Activated gamma-delta T cell (primary cell): ENCODE measurements at places on chromosomes 3 and 15.
A peak's percentile ranks its signal among the peaks of the same experiment; 100 is the strongest.

DNA sequence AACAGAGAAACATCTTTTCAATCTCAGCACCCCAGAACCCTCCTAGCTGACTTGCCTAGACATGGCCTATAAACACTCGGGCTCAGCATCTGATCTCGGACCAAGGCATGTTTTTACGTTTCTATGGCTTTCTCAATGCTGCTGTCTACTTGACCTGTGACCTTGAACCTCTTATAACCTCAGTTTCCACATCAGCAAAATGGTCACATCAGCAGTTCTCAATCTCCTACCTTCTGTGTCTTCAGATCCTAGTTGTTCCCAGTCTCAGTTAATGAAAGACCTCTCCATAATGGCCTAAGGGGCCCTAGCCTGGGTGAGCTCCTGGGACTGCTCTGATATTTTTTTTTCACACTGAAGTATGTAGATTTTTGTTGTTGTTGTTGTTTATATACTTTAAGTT lies 39.6 kb downstream of the SSUH2 start:
- no peak for DNase-seq

DNA sequence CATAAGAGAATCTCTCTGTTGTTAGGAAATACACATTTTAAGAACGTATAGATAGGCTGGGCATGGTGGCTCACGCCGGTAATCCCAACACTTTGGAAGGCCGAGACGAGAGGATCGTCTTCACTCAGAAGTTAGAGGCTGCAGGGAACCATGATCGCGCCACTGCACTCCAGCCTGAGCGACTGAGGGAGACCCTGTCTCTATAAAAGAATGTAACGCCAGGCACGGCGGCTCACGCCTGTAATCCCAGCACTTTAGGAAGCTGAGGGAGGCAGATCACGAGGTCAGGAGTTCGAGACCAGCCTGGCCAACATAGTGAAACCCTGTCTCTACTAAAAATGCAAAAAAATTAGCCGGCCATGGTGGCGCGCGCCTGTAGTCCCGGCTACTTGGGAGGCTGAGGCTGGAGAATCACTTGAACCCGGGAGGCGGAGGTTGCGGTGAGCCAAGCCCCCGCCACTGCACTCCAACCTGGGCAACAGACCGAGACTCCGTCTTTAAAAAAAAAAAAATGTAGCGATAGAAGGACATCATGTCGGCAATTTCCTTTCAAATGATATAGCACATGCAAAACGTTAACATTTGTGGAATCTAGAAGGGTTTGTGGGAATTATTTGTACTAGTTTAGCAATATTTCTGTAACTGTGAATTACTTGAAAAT lies 730 bp upstream of the RPL14 start:
- no peak for DNase-seq

DNA sequence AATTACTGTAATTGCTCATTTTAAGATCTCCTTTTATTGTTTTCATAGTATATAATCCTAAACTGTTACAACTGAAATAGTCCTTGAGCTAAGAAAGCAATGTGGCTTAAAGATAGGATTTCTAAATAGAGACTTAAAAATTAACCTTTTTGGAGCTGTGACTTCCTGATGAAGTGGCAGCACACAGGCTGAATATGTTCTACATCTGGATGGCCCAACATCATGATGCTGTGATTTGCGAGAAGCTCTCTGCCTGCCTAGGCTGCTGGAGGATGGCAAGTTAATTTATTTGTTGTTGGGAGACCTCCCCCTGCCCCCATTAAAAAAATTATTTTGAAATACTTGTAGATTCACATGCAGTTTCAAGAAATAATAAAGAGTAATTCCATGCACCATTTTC lies 134.5 kb downstream of the IGF1R start:
- DNase-seq, result no peak

DNA sequence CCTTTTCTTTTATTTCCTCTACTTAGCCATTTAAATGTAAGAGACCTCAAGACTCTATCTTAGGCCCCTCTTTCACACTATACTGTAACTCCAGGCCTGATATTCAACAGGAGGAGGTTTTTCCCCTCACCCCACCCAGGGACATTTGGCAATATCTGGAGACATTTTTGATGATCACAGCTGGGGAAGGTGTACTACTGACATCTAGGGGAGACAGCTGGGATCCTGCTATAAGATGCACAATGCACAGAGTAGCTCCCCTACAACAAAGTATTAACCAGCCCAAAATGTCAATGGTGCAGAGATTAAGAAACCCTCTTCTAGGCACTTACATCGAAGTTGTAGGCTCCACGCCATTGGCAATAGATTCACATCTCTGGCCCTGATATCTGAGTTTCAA lies 517.5 kb upstream of the UBE2E2 start:
- DNase-seq, result no peak

GRCh38 chr3:115828401-115828800 lies 205.1 kb downstream of the GAP43 start:
- DNase-seq, result no peak

DNA sequence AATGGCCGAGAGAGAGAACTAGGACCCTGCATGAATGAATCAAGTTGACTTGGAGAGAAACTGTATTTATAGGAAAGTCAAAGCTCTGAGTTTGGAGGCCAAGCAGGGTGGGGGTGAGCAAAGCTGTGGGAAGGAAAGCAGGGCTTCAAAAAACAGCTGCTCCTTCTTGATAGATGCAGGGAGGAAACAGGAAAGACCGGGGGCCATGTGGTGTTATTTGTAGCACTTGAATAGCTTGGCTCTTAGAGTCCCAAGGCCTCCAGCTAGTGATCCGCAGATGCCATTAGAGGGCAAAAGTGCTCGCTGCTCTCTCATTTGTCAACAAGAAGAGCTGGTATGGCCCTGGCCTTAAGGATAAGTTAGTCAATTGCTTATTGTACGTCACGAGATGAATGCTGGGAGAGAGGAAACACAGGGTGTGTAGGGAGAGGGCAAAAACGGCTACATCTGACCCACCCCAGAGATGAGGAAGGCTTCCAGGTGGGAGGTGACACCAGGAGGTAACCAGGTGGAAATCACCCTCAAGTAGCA lies at the start of gene ALG1L2:
TSS of gene ALG1L2 (plus strand) at position 481 of the 531 bp plus-strand sequence. CDS start 186 bp downstream, outside the sequence.
- DNase-seq, result no peak

DNA sequence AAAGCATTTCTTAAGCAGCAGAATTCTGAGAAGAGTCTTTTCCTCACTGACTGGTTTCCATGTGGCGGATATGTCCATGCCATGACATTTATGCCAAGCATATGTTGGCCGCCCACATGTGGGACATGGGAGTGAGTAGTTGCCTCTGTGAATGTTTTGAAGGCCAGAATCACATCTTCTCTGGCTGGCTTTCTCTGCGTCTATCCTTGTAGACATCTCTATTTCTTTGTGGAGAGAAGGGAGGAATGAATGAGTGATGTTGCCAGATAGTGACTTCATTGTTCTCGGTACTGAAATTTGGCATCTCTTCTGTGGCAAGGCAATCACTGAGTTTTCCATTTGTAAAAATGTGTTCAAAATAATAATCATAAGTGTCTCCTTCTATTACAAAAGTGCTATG lies 316.0 kb downstream of the CLSTN2 start:
- no peak for DNase-seq

DNA sequence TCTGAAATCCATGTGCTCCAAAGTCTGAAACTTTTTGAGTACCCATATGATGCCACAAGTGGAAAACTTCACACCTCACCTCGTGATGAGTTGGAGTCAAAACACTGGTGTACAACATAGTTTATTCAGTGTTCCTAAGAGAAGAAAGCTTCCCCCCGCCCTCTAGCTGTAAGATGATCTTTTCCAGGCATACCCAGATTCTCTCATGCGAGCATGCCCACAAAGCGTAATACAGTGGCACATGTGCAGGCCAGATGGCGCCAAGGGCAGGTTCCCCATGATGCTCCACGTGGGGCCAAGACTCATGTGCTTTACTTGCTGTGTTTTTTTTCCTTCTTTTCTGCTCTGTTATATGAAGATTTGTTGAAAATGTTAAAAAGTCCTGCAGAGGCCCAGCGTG lies 104.9 kb upstream of the LRRFIP2 start:
- DNase-seq, result no peak

DNA sequence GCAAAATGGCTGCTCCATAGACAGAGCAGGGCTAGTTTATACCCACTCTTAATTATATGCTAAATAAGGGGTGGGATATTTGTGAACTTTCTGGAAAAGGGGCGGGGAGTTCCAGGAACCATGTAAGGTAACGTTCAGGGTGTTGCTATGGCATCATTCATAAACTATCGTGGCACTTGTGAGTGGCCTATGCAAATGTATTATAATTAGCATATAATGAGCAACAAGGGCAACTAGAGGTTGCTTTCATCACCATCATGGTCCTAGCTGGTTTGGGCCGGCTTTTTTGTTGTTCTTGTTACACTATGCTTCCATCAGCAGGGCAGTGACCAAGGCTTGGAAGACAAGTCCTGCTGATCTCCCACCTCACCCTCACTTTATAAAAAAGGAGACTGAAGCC lies 43.2 kb upstream of the FGD5 start:
- no peak for DNase-seq

GRCh38 chr3:58604031-58604430 lies 26.8 kb upstream of the FAM107A start:
- DNase-seq, result no peak

DNA sequence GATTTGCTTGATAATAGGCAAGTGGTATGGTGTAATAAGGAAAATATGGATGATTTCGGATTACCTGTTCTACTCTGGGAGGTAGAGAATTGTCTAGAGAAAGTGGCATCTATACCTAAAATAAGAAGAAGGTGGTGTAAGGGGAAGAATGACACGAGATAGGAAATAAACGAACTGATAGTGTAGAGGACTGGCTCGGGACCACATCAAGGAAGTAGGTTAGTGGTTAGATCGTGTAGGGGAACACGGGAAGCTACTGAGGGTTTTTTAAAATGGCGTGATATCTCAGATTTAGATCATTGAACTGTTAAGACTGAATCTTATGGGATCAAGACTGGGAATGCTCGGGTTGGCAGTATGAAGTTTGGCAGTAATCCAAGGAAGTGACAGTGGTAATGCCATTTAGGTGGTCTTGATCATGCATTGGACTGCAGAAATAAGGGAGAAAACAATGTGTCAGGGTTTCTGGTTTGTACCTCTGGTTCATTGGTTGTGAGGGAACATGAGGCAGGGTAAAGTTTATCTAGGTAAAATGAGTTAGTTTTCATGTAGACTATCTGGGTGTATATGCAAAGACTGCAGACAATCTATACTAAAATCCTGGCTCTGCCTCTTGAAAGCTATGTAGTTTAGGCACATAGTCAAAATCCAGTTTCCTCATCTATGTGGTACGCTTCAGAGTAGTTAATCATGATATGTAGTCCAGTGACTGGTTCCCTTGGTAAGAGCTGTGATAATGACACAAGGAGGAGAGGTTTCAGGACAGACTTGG lies 7.4 kb downstream of the RPL14 start:
- DNase-seq, result no peak

DNA sequence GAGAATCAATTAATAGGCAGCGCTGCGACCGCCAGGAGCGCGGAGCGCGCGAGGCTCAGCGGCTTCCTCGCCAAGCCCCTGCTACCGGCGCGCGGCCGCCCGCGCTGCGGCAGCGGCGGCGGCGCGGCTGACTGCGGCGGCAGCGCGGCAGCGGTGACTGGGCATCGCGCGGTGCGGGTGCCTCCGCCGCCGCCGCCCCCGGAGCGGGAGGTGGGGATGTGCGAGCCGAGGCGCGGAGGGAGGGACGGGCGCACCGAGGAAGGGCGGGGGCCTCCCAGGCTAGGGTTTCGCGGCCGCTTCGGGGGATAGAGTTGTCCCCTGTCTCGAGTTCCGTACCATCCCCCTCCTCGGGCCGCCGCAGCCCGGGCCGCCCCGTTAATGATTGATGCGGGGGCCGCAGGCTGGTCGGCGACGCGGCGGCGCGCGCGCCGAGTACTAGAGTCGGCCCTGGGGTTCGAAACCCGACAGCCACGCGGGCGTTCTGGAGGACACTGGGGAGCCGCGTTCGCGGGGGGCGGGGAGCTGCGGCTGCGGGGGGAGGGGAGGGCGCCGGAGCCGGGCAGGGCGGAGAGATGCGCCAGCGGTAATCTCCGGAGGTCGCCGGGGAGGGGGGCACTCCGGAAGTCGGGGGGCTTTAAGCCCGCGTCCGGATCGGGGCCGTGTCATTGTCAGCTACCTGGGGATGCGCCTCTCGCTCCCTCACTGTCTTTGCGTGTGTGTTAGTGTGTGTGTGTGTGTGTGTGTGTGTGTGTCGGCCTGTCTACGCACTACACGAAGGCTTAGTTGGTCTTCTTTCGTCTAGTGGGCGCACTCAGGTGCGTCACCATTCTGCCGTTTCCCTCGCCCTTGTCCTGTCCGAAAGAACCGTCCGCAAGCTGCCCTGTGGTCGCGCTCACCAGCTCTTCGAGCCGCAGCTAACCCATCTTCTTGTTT lies at the start of gene PAQR9:
TSS of gene PAQR9 (minus strand) at position 159 of the 933 bp plus-strand sequence. CDS start 338 bp downstream, outside the sequence.
- peak; percentile 9 for DNase-seq

GRCh38 chr3:71973274-71974030 lies 188.5 kb upstream of the PROK2 start:
- no peak for DNase-seq

DNA sequence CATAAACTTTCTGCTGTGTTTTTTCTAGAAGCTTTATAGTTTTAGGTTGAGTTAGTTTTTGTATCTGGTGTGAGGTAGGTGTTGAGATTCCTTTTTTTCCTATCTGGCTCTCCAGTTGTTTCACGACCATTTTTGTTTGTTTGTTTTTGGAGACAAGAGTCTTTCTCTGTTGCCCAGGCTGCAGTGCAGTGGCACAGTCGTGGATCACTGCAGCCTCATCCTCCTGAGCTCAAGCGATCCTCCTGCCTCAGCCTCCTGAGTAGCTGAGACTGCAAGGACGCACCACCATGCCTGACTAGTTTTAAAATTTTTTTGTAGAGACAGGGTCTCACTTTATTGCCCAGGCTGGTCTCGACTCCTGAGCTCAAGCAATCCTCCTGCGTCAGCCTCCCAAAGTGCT lies 20.6 kb downstream of the RNF111 start:
- no peak for DNase-seq

DNA sequence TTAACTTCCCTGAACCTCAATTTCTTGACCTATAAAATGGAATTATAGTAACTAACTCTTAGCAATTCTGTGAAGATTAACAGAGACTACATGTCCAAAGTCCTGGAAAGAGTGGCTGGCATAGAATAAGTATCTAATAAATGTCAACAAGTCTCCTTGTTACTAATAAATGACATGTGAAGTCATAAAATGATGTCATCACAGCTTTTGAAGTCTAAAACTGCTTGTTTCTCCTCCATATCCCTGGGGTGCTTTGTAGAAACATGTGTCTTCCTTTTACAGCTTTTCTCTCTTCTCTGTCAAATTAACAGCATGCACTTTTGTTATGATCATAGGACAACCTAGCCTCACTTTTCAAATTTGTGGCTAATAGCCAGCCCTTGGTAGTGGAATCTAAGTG lies 510.2 kb downstream of the NTRK3 start:
- no peak for DNase-seq

DNA sequence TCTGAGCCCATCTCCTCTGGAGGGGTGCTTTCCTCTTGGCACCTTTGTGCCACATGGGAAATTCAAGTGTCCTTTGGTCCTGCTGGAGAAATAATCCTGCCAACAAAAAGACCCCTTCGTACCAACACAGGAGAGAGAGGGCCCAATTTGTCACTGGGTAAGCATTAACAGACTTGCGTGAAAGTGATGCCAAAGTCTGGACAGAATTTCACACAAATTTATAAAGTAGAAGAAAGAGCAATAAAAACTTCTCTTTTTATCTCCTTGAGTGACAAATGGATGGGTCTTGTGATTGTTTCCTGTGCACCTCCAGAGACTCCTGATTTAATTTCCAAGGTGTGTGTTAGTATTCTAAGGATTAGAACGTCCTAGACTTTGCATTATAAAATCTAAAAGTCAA lies 14.9 kb downstream of the DPH3 start:
- no peak for DNase-seq
